ENCODE measurements at places on chromosomes 5 and 9.

DNA sequence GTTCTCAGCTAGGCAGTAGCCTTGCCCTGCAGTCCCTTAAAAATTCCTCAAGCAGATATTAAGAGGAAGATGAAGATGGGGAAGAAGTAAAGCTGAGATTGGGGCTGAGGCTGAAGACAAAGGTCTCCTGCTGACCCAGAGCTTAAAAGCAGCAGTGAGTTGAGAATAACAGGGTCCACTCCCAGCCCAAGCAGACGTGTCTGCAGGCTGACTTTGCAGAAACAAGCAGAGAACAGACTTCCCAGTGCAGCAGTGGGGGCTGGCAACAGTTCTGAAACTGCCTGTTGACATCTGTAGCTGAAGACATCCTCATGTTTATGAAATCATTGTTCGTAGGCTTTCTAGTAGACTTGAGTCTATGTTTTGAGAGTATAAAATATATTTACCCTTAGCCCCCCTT lies 1.1 kb downstream of the CTXN3 start:
- DNase-seq = no peak

DNA sequence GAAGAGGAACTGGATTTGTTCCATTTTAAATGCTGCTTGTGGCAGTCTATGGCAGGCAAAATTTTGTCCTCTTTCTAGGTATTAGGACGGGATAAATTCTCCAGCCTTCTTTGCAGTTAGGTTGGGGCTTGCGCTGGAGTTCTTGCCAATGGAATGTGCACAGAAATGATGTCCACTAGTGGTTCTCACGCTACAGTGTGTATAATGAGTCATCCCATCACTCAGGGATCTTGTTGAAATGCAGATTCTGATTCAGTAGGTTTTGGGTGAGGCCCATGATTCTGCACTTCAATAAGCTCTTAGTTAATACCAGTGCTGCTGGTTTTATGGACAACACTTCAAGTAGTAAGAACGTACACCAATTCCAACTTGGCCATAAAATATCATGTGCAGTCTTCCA lies 317.6 kb upstream of the KLF4 start:
- no peak for DNase-seq

DNA sequence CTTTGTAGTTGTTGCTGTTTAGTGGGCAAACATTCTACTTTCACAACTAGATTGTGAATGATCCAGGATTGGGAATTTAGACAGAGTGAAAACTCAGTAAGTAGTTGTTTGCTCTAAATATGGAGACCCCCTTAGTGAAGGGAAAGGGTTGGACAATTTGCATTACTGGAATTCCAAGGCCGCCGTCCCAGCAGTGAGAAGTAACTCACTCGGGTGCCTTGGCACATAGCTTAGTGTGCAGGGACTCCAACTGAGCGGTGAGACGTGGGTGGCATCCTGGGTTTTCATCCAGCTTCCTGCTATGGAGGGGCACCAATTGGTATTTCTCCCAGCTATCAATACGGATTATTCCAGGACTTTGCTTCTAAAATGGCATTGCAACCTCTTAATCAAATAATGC lies 69.7 kb upstream of the FCN1 start:
- DNase-seq = no peak

- DNase-seq = no peak
These were observed 3.7 kb downstream of the PITX1 start for GRCh38 chr5:135030123-135030955.

- DNase-seq = no peak
These were observed 73.4 kb downstream of the ADAMTS2 start for GRCh38 chr5:179271821-179272325.

- no peak for DNase-seq
These were observed 3.8 kb downstream of the IFNA1 start for GRCh38 chr9:21443849-21444625.

DNA sequence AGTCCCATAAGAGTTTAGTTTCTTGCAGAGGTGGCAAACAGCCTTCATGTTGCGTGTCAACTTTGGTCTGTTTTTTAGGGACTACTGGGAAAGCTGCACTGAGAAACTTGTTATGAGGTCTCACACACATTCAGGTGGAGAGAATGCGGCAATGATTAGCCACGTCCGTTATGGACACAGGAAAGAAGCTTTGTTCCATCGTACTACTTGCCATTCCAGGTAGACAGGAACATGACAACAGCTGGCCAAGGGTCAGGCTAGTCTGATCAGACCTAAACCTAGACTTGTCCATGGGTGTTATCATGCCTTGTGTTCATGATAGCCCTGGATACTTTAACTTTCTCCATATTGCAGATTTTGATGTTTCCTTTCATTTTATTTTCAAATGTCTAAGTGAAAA lies 113.2 kb downstream of the ZNF608 start:
- no peak for DNase-seq

- DNase-seq = no peak
These were observed 166.0 kb upstream of the IRX2 start for GRCh38 chr5:2917524-2917923.

GRCh38 chr5:73104326-73104725 lies 16.0 kb upstream of the TMEM171 start:
- DNase-seq = no peak

GRCh38 chr5:54455413-54456157 lies at the start of gene HSPB3:
Gene HSPB3 (plus strand): TSS chr5:54455699. CDS start chr5:54455790, 91 bp downstream.
- no peak for DNase-seq

- no peak for DNase-seq
These were observed 168.8 kb downstream of the RAPGEF6 start for GRCh38 chr5:131466171-131466766.

GRCh38 chr5:109961751-109962150 lies 272.0 kb downstream of the MAN2A1 start:
- no peak for DNase-seq

DNA sequence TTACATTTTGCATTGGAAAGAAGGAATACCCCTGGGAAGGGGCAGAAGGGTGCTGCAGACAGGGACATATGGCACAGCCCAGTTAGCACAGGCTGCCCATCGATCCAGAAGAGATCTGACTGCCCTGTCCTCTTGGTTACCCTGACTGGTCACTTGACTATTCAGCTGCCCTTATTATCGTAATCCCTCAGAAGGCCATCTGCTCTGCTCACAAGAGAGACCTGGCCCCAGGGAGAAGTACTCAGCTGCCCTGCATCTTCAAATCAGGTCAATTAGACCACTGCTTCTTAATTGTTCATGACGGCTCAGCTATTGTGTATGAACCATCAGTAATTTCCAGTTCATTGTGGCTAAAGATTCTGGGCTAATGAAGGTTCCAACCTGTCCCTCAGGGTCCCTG lies 345.0 kb downstream of the TLE1 start:
- no peak for DNase-seq

GRCh38 chr5:73528248-73528647 lies 30.0 kb downstream of the BTF3 start:
- DNase-seq = no peak

DNA sequence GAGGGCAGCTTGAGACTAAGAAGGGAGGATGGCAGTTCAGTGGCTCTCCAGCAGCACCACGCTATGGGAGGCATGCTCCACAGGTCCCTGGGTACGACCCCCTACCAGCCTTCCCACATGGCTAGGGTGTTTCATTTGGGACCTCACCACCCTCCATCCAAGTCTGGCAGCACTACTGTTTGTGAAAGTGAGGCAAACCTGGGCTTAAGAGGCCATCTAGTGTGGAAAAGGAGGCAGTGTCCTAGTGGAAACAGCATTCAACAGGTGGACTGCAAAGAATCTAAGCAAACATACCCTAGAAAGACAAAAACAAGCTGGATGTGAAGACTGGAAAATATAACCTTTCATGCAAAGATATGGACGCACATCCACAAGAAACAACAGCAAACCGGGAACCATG lies 4.8 kb upstream of the C5orf47 start:
- DNase-seq = no peak

DNA sequence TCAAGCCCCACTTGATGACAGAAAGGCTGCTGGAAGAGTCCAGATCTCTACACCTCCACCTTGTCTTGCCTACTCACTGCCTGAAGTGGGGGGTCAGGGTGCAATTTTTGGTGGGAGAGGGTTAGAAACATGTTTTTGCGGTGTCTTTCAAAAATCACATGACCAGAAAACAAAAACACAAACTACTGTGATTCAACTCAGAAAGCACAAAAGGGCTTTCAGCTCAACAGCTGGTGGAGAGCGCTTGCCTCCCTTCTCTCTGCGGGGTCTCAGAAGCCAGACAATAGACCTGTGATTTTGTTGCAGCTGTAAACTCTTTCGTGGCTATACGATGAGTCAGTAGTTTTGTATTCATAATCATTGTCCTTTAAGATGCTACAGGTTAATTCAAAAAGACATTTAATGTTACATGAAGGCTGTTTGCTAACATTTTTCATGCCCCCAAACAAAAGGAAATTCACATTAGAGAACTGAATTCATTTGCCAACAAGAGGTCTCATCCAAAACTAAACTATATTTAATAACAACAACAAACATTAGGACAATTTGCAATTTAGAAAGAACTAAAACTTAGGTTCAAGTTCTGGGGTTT lies 172.6 kb upstream of the RAI14 start:
- DNase-seq = no peak

GRCh38 chr5:97388794-97389193 lies 205.7 kb upstream of the RIOK2 start:
- no peak for DNase-seq

DNA sequence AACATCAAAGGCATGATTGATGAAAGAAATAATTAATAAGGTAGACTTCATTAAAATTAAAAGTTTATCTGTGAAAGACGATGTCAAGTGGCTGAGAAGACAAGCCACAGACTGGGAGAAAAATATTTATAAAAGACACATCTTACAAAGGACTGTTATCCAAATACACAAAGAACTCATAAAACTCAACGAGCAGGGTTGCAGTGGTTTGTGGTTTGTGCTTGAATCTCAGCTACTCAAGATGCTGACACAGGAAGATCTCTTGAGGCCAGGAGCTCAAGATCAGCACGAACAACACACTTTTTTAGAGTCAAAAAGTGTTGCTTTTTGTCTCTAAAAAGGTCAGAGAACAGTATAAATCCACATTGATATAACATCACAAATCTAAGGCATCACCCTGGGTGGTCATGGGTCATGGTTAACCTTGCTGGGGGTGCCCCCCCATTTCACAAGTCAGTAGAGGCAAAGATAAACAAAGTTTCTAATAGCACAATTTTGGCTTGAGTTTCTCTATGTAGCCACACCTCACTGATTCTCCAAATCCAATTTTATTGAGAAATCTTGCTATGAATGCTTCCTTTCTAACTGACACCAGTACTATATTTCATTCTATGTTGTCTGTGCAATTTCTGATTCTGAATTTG lies 342.9 kb upstream of the RPS23 start:
- no peak for DNase-seq

DNA sequence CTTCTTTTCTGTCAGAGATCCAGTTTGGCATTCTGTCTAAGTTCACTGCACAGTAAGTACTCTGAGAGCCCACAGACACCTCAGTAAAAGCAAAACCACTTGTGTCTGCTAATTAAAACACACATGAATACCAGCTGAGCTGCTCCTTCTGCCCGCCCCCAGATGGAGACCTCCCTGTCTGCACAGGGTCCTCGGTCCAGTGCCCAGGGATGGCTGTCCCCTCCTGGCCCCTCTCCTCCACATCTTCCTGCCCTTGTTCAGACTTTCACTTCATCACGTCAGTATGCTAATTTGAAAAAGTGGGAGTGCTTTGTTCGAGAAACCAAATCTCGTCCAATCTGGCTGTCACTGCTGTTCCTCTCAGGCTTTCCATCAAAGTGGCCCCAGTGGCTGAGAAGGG lies 43.5 kb downstream of the LIX1 start:
- no peak for DNase-seq

DNA sequence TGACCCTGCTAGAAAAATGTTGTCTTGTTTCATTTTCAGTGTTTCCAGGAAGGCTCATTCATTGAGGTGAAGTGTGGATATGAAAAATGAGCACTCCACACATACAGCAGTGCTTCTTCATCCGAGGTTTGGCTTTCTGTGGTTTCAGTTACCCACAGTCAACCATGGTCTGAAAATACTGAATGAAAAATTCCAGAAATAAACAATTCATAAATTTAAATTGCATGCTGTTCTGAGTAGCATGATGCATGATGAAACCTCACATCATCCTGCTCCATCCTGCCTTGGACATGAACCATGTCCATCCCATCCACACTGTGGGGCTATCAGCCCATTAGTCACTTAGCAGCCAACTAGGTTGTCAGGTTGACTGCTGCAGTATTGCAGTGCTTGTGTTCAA lies 10.4 kb upstream of the SLC45A2 start:
- DNase-seq = no peak

DNA sequence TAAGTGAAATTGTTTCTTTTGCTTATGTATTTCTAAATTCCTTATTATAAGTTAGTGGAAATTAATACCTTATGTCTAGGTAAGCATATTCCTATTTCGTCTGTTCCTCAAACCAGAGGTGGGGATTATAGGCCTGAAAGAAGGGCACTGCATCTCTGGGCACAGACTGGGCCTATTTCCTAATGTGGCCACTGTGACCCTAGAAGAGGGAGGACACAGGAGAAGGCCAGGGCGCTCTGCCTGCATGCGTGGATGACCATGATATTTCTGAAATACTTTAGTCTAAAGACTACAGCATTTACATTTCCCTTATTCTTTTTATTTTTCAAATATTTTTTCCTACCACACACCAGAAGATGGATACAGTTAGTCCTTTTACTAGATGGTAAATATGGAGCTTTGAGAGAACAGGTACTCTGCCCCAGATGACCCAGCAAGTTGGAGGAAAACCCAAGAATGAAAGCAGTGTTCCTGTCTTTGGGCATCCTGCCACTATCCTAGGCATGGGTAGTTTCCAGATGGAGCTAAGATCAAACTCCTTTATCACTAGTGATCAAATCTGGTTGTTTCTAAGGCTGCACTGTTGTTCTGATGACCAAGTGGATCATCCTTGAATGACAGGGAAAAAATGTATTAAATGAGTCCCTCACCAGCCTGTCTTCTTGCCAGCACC lies 27.8 kb downstream of the RUSC2 start:
- DNase-seq = no peak

DNA sequence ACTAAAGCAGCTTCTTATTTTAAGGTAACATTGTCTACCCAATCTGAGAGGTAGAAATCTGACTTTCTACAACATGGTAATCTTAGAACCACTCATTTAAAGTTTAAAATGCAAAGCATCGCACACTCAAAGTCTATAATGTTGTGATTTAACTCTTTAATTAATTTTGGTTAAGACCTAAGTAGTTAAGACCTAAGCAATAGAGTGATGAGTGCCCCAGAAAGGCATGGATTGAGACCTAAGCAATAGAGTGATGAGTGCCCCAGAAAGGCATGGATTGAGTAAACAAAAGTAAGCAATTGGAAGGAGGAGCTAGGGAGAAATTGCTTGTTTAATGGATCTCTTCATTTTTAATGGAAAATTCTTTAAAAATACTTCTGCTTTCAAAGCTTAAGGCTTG lies 86.8 kb downstream of the NLN start:
- no peak for DNase-seq

Data from activated CD4-positive, alpha-beta T cell treated with anti-CD3 and anti-CD28 coated beads, Interleukin-2, amount 50 U/mL, for 24 hours (primary cell).